ENCODE measurements at places on chromosomes 13 and 19. TPM values are rescaled to one million over a fixed set of nuclear protein-coding genes. Genes with fewer than 3 reads are reported as not detected.

DNA sequence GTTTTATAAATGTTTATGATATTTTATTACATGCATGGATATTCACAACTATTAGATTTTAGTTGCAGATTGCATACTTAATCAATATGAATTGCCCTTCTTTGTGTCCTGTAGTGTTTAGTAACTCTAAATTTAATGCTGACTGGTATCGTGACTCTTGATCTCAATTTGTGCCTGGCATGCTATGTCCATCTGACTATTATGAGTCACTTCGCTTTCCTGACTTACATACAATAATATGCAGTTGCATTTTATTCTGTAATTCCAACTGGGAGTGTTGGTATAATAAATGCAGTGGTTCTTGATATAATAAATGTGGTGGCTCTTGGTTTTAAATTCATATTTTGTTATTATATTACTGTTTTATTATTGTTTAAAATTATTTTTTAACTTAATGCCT, 277.5 kb downstream of the LIG4 start:
- no peak overlapping the region for H3K4me3 ChIP-seq
- DNase-seq: no peak
- H3K27me3 ChIP-seq: no peaks in the 10 kb centered on the region
- H3K4me1 ChIP-seq: no peaks in the 10 kb centered on the region
- no peak overlapping the region for H3K27ac ChIP-seq
- H3K36me3 ChIP-seq: no peaks in the 10 kb centered on the region

- no peaks in the 10 kb centered on the region for H3K27me3 ChIP-seq
- no peak overlapping the region for H3K4me3 ChIP-seq
- no peak overlapping the region for H3K27ac ChIP-seq
These were observed 56.6 kb downstream of the MAP4K1 start for GRCh38 chr19:38561053-38561606.

DNA sequence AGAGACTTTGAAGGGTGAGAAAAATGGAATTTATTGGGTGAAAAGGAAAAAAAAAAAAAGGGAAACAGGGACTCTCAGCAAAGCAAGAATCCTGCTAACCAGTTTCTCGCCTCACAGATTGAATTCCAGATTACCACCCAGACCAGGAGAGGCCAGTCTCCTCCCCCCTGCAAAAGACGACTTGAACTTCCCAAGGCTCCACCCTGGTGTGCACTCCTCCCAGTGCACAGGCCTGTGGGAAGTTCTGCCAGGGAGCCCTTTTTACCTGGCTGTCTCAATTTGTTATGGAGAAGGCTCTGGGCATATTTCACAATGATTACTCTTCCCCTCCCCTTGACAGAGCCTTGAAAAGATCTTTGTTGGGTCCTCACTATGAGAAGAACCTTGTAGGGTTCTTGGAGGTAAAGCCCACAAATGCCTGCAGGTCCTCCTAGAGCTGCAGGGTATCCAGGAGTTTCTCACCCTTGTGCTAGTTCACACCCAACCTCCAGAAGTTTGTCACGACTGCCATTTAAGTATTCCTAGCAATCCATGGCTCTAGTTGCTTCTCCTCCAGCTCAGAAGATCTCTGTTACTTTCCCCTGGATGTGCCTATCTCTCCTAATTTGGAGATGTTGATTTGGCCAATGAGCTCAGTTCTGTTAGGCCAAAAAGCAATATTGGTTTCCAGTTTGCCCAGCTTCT, 229.8 kb upstream of the TMTC4 start:
- no peaks in the 10 kb centered on the region for H3K27me3 ChIP-seq
- H3K4me1 ChIP-seq: no peaks in the 10 kb centered on the region
- no peak overlapping the region for H3K27ac ChIP-seq
- no peaks in the 10 kb centered on the region for H3K36me3 ChIP-seq
- no peak overlapping the region for H3K4me3 ChIP-seq
- DNase-seq: no peak

GRCh38 chr19:19458110-19458816, 52.8 kb downstream of the GATAD2A start:
- no peak overlapping the region for H3K4me3 ChIP-seq
- peaks cover 43% of the 10 kb centered on the region for H3K4me1 ChIP-seq
- no peaks in the 10 kb centered on the region for H3K27me3 ChIP-seq
- no peak for DNase-seq

- no peak for DNase-seq
- H3K4me1 ChIP-seq: no peaks in the 10 kb centered on the region
- H3K4me3 ChIP-seq: no peak overlapping the region
- no peaks in the 10 kb centered on the region for H3K27me3 ChIP-seq
These were observed 1657.5 kb downstream of the SLITRK1 start for GRCh38 chr13:82224806-82225205.

- no peaks in the 10 kb centered on the region for H3K4me1 ChIP-seq
- H3K36me3 ChIP-seq: no peaks in the 10 kb centered on the region
- no peak overlapping the region for H3K4me3 ChIP-seq
- no peak overlapping the region for H3K27ac ChIP-seq
These were observed 94.5 kb upstream of the SLC15A1 start for GRCh38 chr13:98846986-98847385.

DNA sequence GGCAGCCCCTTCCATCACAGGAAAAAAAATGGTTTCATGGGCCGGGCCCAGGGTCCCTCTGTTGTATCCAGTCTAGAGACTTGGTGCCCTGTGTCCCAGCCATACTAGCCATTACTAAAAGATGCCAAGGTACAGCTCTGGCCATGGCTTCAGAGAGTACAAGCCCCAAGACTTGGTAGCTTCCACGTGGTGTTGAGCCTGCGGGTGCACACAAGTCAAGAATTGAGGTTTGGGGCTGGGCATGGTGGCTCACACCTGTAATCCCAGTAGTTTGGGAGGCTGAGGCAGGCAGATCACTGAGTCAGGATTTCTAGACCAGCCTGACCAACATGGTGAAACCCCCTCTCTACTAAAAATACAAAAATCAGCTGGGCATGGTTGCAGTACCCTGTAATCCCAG, 214.3 kb downstream of the LIG4 start:
- H3K27ac ChIP-seq: no peak overlapping the region
- H3K4me3 ChIP-seq: no peak overlapping the region
- no peaks in the 10 kb centered on the region for H3K36me3 ChIP-seq
- H3K27me3 ChIP-seq: no peaks in the 10 kb centered on the region

- no peaks in the 10 kb centered on the region for H3K27me3 ChIP-seq
- no peak overlapping the region for H3K4me3 ChIP-seq
- no peaks in the 10 kb centered on the region for H3K36me3 ChIP-seq
- DNase-seq: no peak
These were observed 3.5 kb downstream of the DHRS12 start for GRCh38 chr13:51800486-51800885.

GRCh38 chr19:2883686-2884439, 16.7 kb downstream of the ZNF556 start:
- DNase-seq: no peak
- H3K27me3 ChIP-seq: no peaks in the 10 kb centered on the region
- H3K4me3 ChIP-seq: no peak overlapping the region

DNA sequence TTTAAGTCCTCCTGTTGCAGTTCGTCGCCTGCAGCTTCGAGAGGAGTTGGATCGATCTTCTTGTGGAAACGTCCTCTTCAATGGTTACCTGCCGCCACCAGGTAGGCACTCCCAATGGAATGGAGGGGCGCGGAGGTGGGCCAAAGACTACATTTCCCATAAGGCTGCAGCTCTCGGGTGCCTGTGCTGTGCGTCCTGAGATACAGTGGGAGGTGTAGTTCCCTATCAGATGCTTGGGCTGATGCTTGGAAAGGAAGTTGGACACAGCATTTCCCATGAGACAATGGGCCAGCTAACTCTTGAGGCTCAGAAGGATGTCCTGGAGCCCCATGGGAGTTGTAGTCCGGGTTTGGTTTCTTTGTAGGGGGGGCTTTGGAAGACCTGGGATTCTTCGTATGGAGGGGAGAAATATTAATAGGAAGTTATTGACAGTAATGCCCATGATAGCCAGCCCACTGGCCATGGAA, 1.8 kb downstream of the SHKBP1 start:
- no peaks in the 10 kb centered on the region for H3K4me1 ChIP-seq
- H3K27me3 ChIP-seq: no peaks in the 10 kb centered on the region
- DNase-seq: no peak
- no peak overlapping the region for H3K27ac ChIP-seq
- no peak overlapping the region for H3K4me3 ChIP-seq

DNA sequence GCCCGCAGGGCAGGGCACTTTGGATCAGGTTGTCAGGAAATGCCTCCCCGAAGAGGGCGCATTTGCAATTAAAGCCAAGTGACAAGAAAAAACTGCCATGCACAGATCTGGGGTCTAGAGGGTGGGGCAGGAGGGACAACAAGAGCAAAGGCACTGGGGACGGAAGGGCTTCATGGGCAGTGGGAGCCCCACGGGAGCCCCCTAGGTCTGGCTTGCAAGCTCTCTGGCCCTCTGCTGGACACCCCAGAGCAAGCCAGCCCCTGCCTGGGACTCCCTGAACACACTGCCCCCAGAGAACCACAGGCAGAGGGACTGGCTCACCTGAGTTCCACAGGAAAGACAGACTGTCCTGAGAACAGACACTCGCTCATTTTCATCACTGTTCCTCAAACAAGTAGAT, 30.2 kb upstream of the C19orf12 start:
- H3K4me1 ChIP-seq: no peaks in the 10 kb centered on the region
- no peaks in the 10 kb centered on the region for H3K27me3 ChIP-seq
- H3K27ac ChIP-seq: no peak overlapping the region
- no peaks in the 10 kb centered on the region for H3K36me3 ChIP-seq

DNA sequence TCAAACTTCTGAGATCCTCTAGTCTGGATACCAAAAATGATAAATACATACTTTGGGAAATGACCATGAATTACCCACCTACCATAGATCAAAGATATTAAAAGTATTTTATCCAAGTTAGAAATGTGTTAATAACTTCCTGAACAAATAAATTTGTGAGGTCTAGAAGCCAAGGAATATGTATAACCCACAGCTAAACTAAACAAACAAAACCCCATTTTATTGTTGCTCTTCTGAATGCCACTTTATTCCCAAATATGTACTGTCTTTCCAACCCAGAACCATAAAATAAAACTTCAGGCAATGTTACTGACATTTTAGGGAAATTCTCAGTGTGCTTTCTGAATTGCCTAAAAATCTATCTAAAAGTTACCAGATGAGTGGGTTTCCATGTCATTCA, 35.1 kb downstream of the UBL3 start:
- no peaks in the 10 kb centered on the region for H3K27me3 ChIP-seq
- H3K4me3 ChIP-seq: no peak overlapping the region
- H3K4me1 ChIP-seq: peaks cover 44% of the 10 kb centered on the region
- H3K27ac ChIP-seq: no peak overlapping the region
- DNase-seq: no peak

GRCh38 chr19:5282901-5283300, 57.7 kb downstream of the PTPRS start:
- peaks cover 15% of the 10 kb centered on the region for H3K36me3 ChIP-seq
- no peak overlapping the region for H3K27ac ChIP-seq
- H3K4me3 ChIP-seq: no peak overlapping the region
- DNase-seq: no peak

DNA sequence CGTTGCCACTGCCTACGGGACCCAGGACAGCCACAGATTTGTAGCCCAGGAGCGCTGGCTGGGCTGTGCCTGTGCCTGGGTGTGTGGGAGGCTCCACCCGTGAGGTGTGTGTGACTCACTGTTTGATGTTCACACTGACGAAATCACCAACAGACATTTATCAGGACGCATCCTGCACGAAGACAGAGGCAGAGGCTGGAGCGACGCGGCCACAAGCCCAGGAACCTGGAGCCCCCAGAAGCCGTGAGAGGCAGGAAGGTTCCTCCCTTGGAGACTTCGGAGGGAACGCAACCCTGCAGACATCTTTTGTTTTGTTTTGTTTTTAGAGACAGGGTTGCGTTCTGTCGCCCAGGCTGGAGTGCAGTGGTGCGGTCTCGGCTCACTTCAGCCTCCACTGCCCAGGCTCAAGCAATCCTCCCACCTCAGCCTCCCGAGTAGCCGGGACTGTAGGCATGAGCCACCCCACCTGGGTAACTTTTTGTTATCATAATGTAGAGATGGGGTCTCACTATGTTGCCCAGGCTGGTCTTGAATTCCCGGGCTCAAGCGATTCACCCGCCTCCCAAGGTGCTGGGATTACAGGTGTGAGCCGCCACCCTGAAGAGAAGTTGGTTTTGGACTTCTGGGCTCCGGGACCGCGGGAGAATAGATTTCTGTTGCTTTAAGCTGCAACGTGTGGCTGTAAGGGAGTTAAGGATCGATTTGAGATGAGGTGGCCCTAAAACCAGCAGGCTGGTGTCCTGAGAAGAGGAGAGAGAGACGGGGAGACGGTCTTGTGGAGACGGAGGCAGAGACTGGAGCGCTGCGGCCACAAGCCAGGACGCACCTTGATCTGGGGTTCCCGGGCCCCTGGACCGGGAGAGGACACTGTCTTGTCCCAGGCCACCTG, 24.9 kb upstream of the WDR18 start:
- H3K27ac ChIP-seq: no peak overlapping the region
- no peak for DNase-seq
- H3K4me1 ChIP-seq: no peaks in the 10 kb centered on the region
- no peaks in the 10 kb centered on the region for H3K27me3 ChIP-seq
- H3K36me3 ChIP-seq: no peaks in the 10 kb centered on the region
- no peak overlapping the region for H3K4me3 ChIP-seq

- peaks cover 24% of the 10 kb centered on the region for H3K36me3 ChIP-seq
- no peak overlapping the region for H3K4me3 ChIP-seq
- H3K27me3 ChIP-seq: no peaks in the 10 kb centered on the region
- H3K4me1 ChIP-seq: no peaks in the 10 kb centered on the region
These were observed 57.3 kb downstream of the KLF2 start for GRCh38 chr19:16381756-16382401.

GRCh38 chr13:111512707-111513106, 192.3 kb downstream of the TEX29 start:
- H3K4me1 ChIP-seq: no peaks in the 10 kb centered on the region
- DNase-seq: no peak
- H3K36me3 ChIP-seq: no peaks in the 10 kb centered on the region
- no peak overlapping the region for H3K27ac ChIP-seq

Gene LEUTX
- total RNA-seq: not detected

Gene ZNF44
- total RNA-seq: 8.2 TPM

Gene FPR1
- 0.37 TPM for total RNA-seq

Gene KLK2
- total RNA-seq: not detected

Gene SULT2A1
- total RNA-seq: not detected

Gene JOSD2
- 14.4 TPM for total RNA-seq

Measured in pancreas (tissue), 10 donors.